ENCODE measurements at places on chromosomes 11 and 22. TPM values are rescaled to one million over a fixed set of nuclear protein-coding genes. Genes with fewer than 3 reads are reported as not detected.

The SCGB1A1 gene
- not detected for total RNA-seq

The IFITM10 gene
- total RNA-seq, result 0.20 TPM

The PRG3 gene
- not detected for total RNA-seq

The ZNF70 gene
- 2.7 TPM for total RNA-seq

The UCP2 gene
- total RNA-seq, result 4.1 TPM

The SESN3 gene
- total RNA-seq, result 5.3 TPM

The HBE1 gene
- total RNA-seq, result not detected

The OR51E1 gene
- total RNA-seq, result not detected

The NRXN2 gene
- not detected for total RNA-seq

The OR5A1 gene
- total RNA-seq, result not detected

The RASL10A gene
- 0.07 TPM for total RNA-seq

The NAALAD2 gene
- 0.20 TPM for total RNA-seq

The UBE2L6 gene
- 104 TPM for total RNA-seq

The CCDC188 gene
- 8.3 TPM for total RNA-seq

Measured in mammary microvascular endothelial cell (primary cell).